ENCODE measurements at places on chromosomes 1 and 21. TPM values are rescaled to one million over a fixed set of nuclear protein-coding genes. Genes with fewer than 3 reads are reported as not detected.

KRTAP12-2 gene
- not detected for polyA plus RNA-seq

DARS2 gene
- polyA plus RNA-seq: 18.3 TPM

OR2L3 gene
- 0.24 TPM for polyA plus RNA-seq

TAL1 gene
- 5.8 TPM for polyA plus RNA-seq

CD5L gene
- 0.29 TPM for polyA plus RNA-seq

POU3F1 gene
- polyA plus RNA-seq: 3.3 TPM

C1orf141 gene
- 1.6 TPM for polyA plus RNA-seq

PRKAA2 gene
- polyA plus RNA-seq: 9.6 TPM

S100A7 gene
- not detected for polyA plus RNA-seq

OLFML3 gene
- 96.7 TPM for polyA plus RNA-seq

MSH4 gene
- polyA plus RNA-seq: 0.65 TPM

TTC22 gene
- 2.0 TPM for polyA plus RNA-seq

PKP1 gene
- polyA plus RNA-seq: 0.98 TPM

CHI3L2 gene
- not detected for polyA plus RNA-seq

COL9A2 gene
- 80.3 TPM for polyA plus RNA-seq

AIRE gene
- polyA plus RNA-seq: 1.1 TPM

ERVH48-1 gene
- 0.43 TPM for polyA plus RNA-seq

MX1 gene
- 16.0 TPM for polyA plus RNA-seq

HHAT gene
- 4.8 TPM for polyA plus RNA-seq

HSD3B2 gene
- not detected for polyA plus RNA-seq
